ENCODE measurements at places on chromosomes 6 and 20.

DNA sequence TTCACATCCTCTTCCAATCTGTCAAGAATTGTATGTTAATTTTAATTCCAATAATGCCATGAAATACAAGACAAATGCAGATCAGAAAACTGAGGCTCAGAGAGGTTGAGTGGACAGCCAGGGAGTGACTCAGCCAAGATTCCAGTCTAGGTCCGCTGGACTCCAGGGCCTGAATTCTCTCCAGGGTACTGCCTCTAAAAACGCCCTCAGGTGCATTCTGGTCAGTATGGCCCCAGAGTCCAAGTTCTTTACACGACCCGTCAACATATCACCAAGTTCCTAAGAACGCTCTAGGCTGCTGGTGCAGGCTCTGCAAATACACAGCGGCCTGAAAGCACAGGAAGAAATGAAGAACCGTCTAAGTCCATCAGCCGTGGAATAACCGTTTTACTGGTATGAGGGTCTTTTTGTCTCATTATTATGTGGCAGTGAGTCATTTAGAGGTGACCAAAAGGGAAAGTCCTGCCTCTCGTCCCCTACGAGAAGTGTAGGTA lies 709 bp upstream of the ASXL1 start:
- DNase-seq = peak; percentile 22

- DNase-seq = peak; percentile 82
Measured at GRCh38 chr6:5205877-5206850, 54.6 kb downstream of the LYRM4 start.

DNA sequence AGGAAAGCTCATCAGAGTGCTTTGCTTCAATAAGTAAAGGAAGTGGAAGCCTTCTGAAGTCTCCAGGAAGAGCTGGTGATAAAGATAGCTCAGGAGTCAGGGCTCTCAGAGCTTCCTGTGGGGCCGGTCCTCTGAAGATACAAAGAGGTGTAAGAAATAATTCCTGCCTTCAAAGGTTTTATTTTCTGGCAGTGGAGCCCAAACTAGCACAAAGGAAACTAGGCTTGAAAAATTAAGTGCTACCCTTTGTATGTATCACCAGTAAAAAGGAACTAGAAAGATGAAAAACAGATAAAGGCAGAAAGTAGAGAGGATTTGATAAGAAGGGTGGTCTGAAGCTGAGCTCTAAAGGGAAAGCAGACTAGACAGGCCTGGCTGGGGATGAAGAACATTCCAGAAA lies 204.1 kb upstream of the SASH1 start:
- DNase-seq = no peak

GRCh38 chr20:56187534-56188165 lies 60.9 kb upstream of the MC3R start:
- no peak for DNase-seq

- DNase-seq = no peak
Measured at GRCh38 chr6:129596522-129596921, 113.5 kb downstream of the ARHGAP18 start.

DNA sequence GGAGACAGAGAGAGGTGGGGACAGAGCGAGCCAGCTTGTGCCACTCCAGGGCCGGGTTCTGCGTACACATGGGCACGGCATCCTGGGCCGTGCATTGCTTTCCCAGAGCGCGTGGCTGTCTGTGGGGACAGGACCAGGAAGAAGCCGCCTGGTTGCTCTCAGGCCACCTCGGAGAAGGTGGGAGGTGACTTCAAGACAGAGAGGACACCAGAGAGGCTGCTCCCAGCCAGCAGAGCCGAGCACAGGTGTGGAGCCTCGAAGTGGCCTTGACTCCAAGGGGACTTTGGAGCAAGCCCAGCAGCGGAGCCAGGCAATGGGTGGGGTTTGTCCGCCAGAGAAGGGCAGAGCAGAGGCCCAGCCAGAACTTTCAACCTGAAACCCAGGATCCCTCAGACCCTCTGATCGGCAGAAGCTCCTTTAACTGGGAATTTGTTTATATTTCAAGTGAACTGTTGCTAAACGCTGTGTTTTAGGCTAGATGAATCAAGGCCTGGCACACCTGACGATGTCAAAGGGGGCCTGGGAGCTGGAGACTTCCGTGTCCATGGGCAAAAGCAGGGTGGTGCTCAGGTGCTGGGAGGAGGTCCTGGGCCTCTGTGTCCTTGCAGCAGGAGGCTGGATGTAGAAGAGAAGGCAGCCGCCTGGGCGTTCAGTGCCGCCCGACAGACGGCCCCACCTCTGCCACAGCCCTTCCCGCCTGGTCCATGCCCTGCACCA lies 262.1 kb downstream of the DLL1 start:
- peak; percentile 14 for DNase-seq

- DNase-seq = no peak
Measured at GRCh38 chr6:100381111-100381510, 83.6 kb downstream of the SIM1 start.

Measured in tibial artery (tissue), 4 donors.